ENCODE measurements at places on chromosomes 3 and 15. TPM values are rescaled to one million over a fixed set of nuclear protein-coding genes. Genes with fewer than 3 reads are reported as not detected.

DNA sequence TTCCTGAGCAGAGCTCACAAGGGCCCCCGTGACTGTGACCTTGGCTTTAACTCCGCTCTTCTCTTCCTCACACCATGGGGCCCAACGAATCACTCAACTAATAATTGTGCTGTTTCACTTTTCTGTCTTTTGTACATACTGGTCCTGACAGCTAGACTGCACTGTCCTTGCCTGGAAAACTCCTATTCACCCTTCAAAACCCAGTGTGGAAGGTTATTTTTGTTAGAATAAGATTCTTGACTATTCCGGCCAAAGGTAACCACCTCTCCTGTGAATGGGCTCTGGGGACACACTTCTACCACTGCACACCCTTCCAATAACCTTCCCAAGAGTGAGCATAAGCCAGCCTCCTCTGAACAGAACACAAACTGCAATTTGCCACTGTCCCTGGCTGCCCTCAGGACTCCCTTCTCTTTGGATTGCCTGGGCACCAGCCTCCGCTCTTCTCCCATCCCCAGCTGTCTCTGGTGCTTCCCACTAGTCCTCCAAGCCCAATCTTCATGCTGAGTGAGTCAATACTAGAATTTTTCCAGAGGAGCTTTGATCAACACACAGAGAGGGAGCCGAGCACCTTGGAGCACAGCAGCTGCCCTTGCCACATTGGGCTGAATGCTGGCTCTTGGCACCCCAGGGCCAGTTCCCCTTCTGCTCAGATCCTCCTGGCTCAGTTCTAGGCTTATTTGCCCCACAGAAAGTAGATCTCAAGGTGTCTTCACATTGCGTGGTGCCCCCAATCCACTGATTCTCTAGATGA is 2.1 kb downstream of the SCN5A start:
- no peak for DNase-seq

- no peak for DNase-seq
Measured at GRCh38 chr3:114758831-114759699, 388.0 kb downstream of the ZBTB20 start.

KCNMB2 gene
- polyA plus RNA-seq, result 26.9 TPM

CCDC9B gene
- 8.9 TPM for polyA plus RNA-seq

FRMD5 gene
- polyA plus RNA-seq, result 0.90 TPM

GADL1 gene
- polyA plus RNA-seq, result 2.4 TPM

RLBP1 gene
- polyA plus RNA-seq, result not detected

MFN1 gene
- polyA plus RNA-seq, result 78.1 TPM

TKT gene
- polyA plus RNA-seq, result 90.4 TPM
